ENCODE measurements at places on chromosomes 3 and 15.

- DNase-seq, result no peak
Measured at GRCh38 chr3:152595975-152596821, 238.7 kb upstream of the P2RY1 start.

DNA sequence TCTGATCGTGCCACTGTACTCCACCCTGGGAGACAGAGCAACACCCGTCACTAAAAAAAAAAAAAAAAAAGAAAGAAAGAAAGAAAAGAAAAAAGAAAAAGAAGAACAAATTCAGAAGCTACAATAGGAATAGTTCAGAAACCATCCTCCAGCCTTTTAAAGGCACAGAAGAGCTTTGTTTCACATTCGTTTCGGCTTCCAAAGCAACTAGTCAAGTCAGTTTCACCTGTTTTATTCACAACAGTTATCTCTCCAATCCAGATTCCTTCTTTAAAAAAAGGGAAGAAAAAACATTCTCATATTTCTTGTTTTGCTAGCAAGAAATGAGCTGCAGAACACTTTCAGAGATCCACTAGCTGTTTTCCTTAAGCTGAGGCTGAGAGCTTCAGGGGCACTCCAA, 767.7 kb upstream of the CFAP20DC start:
- no peak for DNase-seq

DNA sequence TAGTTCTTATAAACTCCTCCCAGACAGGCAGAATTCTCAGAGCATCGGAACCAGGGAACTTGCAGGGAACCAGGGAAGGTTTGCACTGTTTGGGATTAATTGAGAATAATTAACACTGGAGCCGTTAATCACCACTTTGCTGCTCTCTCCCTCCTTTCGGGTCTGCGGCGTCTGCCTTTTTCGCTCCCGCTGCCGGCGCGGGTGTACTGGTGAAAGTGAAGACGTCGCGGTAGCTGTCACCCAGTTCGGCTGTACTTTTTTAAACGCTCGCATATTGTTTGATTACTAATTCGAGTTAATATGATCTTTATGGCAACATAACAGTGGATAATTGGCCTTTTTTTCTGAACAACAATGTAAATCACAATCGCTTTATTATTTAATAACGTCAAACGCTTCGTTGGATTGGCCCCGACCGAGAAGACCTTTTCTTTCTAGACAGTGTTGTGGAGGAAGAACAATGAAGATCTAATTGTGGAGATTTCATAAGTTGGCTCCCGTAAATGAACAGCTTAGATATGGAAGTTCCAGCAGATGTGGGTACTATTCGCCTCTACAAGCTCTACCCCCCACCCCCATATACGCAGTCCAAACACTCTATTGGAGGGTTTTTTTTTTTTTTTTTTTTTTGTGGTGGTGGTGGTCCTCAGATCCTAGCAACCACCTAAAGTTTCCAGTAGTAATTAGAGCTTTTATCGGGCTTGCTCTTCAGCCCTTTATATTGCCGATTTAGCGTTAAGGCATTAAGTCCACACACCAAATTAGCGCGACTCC, 12.7 kb downstream of the SOX2 start:
- DNase-seq, result no peak

DNA sequence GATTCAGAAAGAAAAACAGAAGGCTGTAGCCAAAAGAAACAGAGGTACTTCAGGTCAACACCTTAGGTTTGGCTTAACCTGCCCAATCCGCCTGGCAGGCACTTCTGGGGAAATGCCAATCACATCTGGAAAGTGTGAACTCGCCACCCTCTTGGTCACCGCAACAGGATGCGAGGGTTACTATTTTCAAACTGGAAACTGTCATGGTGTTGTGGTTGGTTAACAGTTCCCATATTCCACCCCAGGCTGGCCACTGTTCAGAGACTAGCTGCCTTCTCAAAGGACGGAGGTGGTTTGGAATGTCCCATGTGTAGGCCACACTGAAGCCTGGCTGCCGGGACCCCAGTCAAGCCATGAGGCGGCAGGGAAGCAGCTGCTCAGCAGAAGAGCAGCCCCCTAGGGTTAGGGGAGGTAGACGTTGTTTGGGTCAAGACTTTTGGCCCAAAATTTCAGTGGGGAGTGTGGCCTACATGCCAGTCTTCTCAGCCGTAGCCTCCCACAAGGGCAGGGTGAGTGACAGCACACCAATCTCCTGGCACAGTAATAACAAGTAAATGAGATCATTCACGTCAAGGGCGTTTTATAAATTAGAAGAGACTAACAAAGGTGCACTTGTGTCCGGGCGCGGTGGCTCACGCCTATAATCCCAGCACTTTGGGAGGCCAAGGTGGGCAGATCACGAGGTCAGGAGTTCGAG, 54.6 kb downstream of the UMPS start:
- no peak for DNase-seq

GRCh38 chr3:126835472-126836219, 131.6 kb downstream of the CHCHD6 start:
- DNase-seq, result no peak

DNA sequence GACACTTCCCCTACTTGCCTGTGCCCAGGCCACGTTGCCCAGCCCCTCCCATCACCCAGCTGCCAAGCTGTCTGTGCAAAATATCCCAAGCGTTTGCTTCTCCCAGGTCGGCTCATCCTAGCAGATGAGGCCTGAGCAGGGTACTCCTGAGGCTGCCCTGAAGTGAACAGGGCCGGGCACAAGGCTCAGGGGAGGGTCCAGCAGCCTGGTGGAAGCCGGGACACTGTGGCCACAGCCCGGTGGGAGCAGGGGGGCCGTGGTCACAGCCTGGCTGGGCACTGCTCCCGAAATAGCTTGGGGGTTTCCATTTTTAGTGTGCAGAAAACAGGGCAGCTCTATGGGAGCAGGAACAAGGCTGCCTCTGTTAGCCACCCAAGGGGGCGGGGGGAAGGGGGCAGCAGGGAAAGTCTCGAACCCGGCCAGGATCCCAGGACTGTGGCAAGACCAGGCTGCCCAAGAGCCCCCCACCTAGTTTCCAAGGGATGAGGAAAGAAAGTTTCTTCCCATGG, 3.4 kb downstream of the PLXNB1 start:
- DNase-seq, result no peak

Data from stimulated activated CD8-positive, alpha-beta memory T cell treated with anti-CD3 and anti-CD28 coated beads, Interleukin-2, amount 100 ng/mL, for 48 hours (primary cell).